ENCODE measurements at places on chromosomes 11 and 22. TPM values are rescaled to one million over a fixed set of nuclear protein-coding genes. Genes with fewer than 3 reads are reported as not detected.

DNA sequence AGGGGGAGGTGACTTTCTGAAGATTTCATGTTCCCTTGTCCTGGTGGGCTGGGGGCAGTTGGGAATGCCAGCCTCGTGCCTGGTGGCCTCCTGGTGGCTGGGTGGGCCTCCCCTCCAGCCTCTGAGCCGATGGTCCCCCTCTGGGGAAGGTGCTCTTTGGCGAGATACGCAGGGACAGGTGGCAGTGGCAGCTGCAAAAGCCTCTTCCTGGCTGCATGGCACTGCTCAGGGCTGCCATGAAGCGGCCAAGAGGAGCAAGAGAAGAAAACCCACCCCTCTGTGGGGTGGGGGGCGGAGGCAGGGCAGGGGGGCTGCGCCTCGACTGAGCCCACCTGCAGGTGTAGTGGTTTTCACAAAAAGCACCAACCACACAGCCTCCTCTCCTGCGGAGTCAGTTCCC is 61.8 kb upstream of the PHF21B start:
- no peak for DNase-seq

DNA sequence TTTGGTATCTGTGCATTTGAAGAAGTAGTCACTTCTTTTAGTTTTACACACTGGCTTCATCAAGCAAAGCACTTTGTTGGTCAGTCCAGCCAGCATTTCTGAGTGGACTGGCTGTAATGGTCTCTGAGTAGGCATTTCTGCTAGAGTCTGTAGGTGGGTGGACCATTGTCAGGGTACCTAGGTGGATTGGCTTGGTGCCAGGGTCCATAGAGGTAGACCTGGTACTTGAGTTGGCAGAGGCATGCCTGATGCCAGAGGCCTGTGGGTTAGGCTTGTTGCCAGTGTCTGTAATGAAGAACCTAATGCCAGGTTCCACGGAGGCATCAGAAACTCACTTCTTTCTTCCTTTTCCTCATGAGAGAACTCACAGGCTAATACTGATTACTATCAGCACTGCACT is 157.9 kb upstream of the C11orf87 start:
- DNase-seq: no peak

Gene PRG3
- not detected for total RNA-seq

- no peak for DNase-seq
Measured at GRCh38 chr11:10488121-10488933, 33.3 kb downstream of the AMPD3 start.

Gene ARHGAP20
- total RNA-seq: 0.07 TPM

DNA sequence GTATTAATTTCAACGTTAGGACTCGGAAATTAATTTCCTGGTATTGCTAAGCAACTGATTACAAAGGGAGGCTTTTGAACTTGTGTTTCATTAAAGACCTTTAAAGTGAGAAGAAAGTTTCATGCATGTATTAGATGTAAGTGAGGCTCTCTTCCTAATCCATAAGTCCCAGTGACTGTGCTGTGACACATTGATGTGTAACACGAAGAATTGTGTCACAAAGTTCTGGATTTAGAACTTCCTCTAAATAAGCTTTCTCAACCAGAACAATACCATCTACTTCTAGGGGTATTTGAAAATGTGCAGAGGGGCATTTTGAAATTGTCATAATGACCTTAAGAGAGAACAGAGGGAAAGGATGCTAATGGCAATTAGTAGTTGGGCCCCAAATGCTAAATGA is 14.4 kb downstream of the DCUN1D5 start:
- no peak for DNase-seq

Gene MS4A3
- not detected for total RNA-seq

GRCh38 chr11:19814421-19814820 is 101.8 kb downstream of the NAV2 start:
- DNase-seq: no peak

DNA sequence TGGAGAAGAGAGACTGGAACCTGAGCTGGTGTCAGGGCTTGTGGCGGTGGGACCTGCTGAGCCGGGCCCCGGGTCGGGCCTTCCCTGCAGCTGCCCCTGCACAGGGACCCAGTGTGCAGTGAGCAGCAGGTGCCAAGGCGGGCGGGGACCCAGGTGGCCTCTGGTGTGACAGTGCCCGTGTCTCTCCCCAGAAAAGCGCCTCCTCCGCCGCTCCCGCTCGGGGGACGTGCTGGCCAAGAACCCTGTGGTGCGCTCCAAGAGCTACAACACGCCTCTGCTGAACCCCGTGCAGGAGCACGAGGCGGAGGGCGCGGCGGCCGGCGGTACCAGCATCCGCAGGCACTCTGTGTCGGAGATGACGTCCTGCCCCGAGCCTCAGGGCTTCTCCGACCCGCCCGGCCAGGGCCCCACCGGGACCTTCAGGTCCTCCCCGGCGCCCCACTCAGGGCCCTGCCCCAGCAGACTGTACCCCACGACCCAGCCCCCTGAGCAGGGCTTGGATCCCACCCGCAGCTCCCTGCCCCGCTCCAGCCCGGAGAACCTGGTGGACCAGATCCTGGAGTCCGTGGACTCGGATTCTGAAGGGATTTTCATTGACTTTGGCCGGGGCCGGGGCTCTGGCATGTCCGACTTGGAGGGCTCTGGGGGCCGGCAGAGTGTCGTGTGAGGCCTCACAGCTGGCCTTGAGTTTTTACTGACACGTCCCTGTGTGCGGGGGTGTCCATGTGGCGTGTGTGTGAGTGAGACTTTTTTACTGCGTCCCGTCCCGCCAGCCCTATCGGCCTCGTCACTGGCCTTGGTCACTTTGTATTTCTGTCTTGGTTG is 15.6 kb upstream of the ARHGAP8 start:
- DNase-seq: no peak

Gene NEFH
- 0.69 TPM for total RNA-seq

DNA sequence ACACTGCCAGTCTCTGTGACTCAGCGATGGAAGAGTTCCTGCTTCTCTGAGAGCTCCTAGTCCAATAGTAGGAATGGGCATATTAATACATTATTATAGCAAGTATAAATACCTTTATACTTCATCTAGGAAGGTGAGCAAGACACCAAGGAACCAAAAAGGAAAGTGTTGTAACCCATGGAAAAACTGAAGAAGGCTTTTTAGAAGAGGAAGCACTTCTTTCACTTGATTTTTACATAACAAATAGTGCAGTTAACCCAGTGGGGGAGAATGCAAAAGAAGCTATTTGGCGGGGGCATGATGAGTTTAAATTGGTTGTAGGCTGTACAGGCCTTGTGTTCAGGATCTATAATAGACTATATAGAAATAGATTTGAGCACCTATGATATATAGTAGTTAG is 31.2 kb upstream of the C11orf87 start:
- DNase-seq: no peak

- no peak for DNase-seq
Measured at GRCh38 chr11:2550606-2550970, 105.8 kb downstream of the KCNQ1 start.

- no peak for DNase-seq
Measured at GRCh38 chr22:21703684-21704316, 31.8 kb downstream of the YPEL1 start.

GRCh38 chr11:64762277-64762673 is 2.5 kb upstream of the PYGM start:
- no peak for DNase-seq

GRCh38 chr11:12666915-12667314 is 7.3 kb upstream of the TEAD1 start:
- DNase-seq: no peak

DNA sequence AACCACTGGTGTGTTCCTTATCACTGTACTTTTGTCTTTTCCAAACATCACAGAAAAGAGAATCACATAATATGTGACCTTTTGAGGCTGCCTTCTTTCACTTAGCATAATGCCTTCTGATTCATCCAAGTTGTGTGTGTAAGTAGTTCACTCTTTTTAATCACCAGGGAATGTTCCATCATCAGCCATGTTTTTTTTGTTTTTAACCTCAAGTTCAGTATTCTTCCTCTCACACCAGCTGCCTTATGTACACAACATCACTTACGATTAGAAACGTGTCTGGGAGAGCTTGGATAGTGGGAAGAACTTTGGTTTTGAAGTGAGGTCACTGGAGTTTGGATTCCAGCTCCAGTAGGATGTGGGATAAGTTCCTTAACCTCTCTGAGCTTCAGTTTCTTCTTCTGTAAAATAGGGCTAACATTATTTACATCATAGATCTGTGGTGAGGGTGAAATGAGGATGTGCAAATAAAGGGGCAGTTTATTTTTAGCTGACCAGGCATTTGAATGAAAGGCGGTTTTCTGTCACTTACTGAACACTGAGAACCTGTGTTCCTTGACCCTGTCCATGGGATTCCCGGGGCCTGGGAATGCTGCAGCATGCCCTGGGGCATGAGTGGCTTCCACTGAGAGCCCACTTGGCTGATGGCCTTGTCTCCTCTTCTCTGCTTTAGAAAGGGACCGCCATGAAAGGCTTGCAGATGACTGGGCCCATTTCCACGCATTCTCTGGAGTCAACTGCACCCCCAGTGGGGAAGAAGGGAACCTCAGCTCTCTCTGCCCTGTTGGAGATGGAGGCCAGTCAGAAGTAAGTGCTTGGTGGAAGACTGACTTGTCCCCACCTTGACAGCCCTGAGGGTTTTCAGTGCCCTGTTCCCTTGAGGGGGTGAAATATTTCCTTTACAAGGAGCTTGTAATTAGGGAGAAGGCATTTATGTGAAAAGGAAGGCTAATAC is 92.6 kb downstream of the DEPDC5 start:
- DNase-seq: no peak

Gene MMP10
- total RNA-seq: not detected

DNA sequence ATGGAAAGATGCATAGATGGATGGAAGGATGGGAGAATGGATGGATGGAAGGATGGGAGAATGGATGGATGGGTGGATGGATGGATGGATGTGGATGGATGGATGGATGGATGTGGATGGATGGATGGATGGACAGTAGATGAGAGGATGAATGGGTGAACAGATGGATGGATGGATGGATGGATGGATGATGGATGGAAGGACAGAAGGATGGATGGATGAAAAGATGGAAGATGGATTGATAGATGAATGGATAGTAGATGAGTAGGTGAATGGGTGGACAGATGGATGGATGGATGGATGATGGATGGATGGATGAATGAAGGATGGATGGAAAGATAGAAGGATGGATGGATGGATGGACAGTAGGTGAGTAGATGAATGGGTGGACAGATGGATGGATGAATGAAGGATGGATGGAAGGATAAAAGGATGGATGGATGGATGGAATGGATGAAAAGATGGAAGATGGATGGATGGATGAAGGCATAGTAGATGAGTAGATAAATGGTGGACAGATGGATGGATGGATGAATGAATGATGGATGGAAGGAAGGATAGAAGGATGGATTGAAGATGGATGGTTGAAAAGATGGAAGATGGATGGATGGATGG is 15.5 kb downstream of the FGF3 start:
- DNase-seq: no peak

Gene ACR
- 0.62 TPM for total RNA-seq

DNA sequence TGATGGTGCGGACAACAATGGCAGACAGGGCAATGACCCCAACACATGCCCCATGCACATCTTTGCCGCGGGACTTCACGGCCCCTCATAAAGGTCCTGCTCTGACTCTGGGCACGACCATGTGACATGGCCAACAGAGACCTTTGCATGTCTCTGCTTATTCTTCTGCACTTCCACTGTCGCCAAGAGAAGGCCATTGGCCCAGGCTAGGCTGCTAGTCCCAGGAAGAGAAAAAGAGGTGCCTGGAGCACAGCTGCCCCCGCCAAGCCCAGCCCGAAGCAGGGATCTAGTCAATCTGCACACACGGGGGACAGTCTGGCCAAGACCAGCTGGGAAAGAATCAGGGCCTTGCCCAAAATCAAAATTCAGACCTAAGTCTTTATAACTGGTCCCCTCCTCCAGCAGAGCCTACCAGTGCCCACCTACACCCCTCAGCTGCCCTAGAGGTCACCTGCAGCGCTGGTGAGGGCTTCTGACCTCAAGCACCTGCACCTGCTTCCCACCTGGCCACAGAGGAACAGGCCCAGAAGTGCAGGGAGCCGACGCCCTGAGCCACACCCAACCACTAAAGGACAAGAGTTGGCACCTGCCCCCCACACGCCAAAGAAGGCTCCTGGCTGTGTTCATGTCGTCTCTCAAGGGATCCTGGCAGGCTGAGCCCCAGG is 8.1 kb downstream of the SULT4A1 start:
- no peak for DNase-seq

Gene GRM5
- 0.26 TPM for total RNA-seq

Data from progenitor cell of endocrine pancreas (in vitro differentiated cells).